Putamen (tissue), 1 donor: ENCODE measurements at places on chromosomes 1 and 21.

GRCh38 chr1:94332952-94333351 is 85.2 kb upstream of the ABCD3 start:
- DNase-seq = no peak

- no peak for DNase-seq
These were observed 1.6 kb downstream of the PPP1R15B start for GRCh38 chr1:204409836-204410687.

DNA sequence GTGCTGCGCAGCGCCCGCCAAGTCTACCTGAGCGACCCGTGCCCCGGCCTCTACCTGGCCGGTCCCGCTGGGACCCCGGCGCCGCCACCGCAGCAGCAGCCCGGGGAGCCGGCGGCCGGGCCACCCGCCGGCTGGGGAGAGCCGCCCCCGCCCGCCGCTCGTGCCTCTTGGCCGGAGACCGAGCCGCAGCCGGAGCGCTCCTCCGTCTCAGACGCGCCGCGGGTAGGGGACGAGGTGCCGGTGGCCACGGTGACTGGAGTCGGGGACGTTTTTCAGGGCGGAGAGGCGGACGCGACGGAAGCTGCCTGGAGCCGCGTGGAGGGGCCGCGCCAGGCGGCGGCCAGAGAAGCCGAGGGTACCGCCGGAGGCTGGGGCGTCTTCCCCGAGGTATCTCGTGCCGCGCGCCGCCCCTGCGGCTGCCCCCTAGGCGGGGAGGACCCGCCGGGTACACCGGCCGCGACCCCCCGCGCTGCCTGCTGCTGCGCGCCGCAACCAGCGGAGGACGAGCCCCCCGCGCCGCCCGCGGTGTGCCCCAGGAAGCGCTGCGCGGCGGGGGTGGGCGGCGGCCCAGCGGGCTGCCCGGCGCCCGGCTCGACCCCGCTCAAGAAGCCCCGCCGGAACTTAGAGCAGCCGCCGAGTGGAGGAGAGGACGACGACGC is 646 bp downstream of the IER5 start:
- no peak for DNase-seq

DNA sequence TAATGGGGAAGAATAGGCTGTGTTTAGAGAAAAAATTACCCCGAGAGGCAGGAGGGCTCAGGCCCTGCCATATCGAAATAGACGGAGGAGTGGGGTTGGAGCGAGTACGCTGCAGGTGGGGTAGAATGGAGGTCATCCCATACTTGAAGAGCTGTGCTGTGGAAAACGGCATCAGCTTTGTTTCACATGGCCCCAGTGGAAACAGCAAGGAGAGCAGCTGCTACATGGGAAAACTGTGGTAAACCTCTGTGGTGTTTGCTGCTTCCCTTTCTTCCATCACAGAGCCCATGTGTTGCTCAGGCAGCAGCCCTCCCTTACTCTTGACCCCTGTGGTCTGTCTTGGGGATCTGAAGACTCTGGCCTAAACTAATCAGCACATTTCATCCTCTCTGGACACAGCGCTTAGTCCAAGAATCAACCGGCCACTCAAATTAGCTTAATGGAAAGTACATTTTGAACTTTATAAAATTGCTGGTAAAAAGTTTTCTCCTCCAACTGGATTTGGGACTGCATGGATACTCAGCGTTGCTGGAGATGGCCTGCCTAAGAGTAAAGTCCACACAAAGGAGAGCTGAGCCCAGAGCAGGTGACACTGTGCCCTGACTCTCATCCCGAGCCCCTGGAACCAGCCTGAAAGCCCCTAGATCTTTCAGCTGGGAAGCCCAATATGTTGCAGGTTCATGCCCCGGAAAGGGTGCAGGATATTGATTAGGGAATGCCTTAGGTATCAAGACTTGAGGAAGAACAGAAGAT is 127.1 kb upstream of the GADD45A start:
- DNase-seq = no peak

GRCh38 chr1:52906135-52906603 is 15.4 kb downstream of the ECHDC2 start:
- DNase-seq = no peak

GRCh38 chr1:161905269-161905884 is 118.3 kb downstream of the OLFML2B start:
- DNase-seq = no peak

DNA sequence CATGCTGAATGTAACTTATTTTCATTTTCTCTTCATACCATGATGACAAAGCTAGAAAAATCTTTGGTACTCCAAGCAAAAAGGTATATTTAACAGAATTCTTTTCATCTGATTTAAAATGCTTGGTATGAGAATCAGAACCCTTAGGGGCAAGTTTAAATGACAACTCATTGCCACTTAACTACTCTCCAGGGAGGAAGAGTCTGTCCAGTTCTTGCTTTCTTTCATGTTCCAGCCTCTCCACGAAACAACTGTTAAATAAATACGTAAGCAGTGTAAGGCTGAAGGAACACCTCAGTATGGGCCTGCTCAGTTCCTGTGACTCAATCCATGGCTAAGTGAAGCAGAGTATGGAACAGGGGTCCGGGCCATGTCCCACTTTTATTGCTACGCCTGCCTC is 1.6 kb downstream of the LCE2A start:
- no peak for DNase-seq

DNA sequence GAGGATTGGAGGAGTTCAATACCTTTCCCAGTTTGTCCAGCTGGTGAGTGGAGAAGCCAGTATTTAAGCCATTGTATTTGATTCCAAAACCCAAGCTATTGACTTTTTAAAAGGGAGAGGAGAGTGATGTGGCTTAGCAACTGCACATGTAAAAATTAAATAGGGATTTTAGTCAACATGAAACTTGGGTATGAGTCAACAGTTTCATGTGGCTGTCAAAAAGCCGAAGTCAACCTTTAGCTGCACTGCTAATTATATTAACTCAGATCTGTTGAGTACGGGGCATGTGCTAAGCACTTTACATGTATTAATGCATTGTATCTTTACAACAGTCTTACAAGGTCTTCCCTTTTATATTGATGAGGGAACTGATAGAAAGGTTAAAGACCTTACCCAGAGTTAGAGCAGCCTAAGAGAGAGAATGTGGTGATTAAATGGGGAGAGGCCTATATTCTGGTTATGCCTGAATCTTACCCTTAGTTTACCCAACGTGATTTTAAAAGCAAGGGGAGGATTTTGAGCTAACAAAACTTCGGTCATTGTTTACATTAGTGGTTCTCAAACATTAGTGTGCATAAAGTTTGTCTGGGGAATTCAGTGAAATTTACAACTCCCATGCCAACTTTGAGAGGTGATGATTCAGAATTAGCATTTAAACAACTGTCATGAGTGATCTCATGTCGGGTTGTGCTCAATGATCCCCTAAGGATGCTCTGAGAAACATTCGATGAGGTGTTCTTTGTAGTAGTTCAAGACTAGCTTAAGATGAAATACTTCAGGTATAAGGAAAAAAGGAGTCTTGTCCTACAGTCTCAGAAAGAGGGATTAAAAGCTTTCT is 6.9 kb upstream of the SLC35F3 start:
- no peak for DNase-seq

- DNase-seq = no peak
These were observed 153.5 kb upstream of the CSF3R start for GRCh38 chr1:36636206-36636605.

GRCh38 chr21:25343774-25344545 is 263.3 kb downstream of the MRPL39 start:
- DNase-seq = no peak

DNA sequence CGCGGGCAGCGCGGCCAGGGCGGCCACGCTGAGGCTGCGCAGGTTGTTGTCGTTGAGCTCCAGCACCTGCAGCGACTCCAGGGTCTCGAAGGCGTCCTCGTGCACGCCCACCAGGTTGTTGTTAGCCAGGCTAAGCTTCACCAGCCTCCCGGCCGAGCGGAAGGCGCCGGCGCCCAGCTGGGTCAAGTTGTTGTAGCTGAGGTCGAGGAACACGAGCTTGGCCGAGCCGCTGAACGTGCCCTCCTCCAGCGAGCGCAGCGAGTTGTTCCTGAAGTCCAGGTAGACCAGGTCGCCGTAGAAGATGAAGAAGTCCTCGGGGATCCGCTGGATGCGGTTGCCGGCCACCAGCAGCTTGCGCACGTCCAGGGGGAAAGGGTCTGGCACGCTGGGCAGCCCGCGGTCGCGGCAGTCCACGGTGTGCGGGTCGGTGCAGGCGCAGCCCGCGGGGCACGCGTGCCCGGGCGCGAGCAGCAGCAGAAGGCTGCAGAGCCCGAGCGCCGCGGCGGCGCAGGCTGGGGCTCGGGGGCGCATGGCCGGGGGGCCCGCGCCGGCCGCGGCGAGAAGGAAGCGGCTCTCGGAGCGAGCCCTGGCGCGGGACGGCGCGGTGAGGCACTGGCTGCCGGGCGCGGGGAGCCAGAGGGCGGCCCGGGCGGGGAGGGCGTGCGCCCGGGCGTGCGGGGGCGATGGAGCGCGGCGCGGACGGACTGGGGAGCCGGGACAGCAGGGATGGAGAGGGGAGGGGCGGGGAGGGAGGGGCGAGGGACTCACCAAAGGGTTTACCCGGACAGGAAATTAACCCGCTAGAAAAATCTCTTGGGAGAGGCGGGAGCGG is 524 bp downstream of the LRRC38 start:
- DNase-seq = no peak

GRCh38 chr1:180839547-180839946 is 73.2 kb upstream of the KIAA1614 start:
- no peak for DNase-seq
